ENCODE measurements at places on chromosomes 6 and 20. TPM values are rescaled to one million over a fixed set of nuclear protein-coding genes. Genes with fewer than 3 reads are reported as not detected.

DNA sequence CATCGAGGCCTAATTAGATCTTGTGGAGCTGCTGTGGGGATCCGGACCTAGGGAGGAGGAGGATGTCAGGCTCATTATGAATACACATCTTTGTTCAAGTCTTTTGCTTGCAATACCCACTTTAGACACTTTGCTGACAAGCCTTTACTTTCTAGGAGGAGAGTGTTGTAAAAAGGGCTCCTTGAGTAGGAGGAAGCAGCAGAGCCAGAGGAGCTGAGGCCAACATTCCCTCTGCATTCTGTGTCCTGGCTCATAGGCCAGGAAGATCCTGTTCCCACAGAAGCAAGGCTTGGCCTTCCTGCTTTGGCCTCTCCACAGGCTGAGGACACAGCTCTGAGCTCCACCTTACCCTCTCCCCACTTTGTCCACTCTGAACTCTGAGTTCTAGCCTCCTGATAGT is 67.1 kb downstream of the TPD52L1 start:
- peak overlapping the region; percentile 53 for H3K27ac ChIP-seq
- H3K36me3 ChIP-seq, result no peaks in the 10 kb centered on the region
- no peaks in the 10 kb centered on the region for H3K27me3 ChIP-seq
- H3K4me1 ChIP-seq, result peaks cover 5% of the 10 kb centered on the region

- peaks cover 4% of the 10 kb centered on the region for H3K4me1 ChIP-seq
- no peak for DNase-seq
- H3K27ac ChIP-seq, result peak overlapping the region; percentile 85
These were observed 44.8 kb upstream of the EMILIN3 start for GRCh38 chr20:41411391-41411847.

DNA sequence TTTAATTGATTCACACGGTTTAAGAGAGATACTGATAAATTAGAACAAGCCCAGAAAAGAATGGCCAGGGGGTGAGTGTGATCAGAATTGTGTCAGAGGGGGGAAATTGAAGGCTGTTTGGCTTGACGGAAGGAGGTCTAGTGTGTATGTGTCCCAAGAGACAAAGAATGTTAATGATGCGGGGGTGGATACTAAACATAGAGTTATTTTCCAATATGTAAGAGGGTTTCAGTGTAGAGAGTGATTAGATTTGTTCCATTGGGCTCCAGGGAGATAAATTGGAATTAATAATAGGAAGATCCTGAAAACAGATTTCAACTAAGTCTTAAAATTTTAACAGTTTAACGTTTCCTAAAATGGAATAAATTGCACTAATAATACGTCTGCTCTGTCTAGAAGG is 38.1 kb upstream of the UTRN start:
- DNase-seq, result no peak
- no peaks in the 10 kb centered on the region for H3K27me3 ChIP-seq
- H3K36me3 ChIP-seq, result no peaks in the 10 kb centered on the region
- H3K4me1 ChIP-seq, result peaks cover 4% of the 10 kb centered on the region
- no peak overlapping the region for H3K4me3 ChIP-seq
- H3K27ac ChIP-seq, result no peak overlapping the region

TMEM244 gene
- not detected for total RNA-seq

RAMACL gene
- total RNA-seq, result 0.99 TPM

PREX1 gene
- 10.9 TPM for total RNA-seq

ARMC2 gene
- total RNA-seq, result 4.1 TPM

B3GALT4 gene
- 12.8 TPM for total RNA-seq
